ENCODE measurements at places on chromosomes 3 and 15. TPM values are rescaled to one million over a fixed set of nuclear protein-coding genes. Genes with fewer than 3 reads are reported as not detected.
A peak's percentile ranks its signal among the peaks of the same experiment; 100 is the strongest.

DNA sequence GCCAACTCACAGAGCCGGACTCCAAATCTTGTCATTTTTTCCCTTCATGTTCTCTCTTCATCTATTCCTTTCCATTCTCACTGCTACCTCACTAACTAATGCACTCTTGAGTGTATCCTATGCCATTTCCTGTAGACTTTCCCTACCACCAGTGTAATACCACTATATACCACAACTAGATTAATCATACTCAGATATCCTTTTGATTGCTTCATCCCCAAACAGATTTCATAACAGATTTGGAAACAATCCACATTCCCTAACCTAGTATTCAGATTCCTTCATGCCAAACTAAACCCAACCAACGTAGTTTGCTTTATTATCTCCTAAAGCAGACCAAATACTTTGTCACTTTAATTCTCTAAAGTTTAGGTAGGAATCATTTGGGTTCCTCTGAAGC is 2.6 kb upstream of the PLOD2 start:
- H3K4me3 ChIP-seq = no peak overlapping the region
- peaks cover 54% of the 10 kb centered on the region for H3K4me1 ChIP-seq
- no peak for DNase-seq
- H3K27me3 ChIP-seq = no peaks in the 10 kb centered on the region
- no peaks in the 10 kb centered on the region for H3K36me3 ChIP-seq

Gene HRG
- not detected for total RNA-seq

GRCh38 chr3:12932347-12932746 is 91.0 kb upstream of the RPL32 start:
- H3K4me1 ChIP-seq = no peaks in the 10 kb centered on the region
- no peak for DNase-seq
- H3K36me3 ChIP-seq = peaks cover 59% of the 10 kb centered on the region
- no peaks in the 10 kb centered on the region for H3K27me3 ChIP-seq

GRCh38 chr3:64444490-64445108 is 219.3 kb upstream of the PRICKLE2 start:
- H3K27ac ChIP-seq = no peak overlapping the region
- no peaks in the 10 kb centered on the region for H3K4me1 ChIP-seq
- no peak overlapping the region for H3K4me3 ChIP-seq
- H3K27me3 ChIP-seq = peaks cover 47% of the 10 kb centered on the region
- H3K36me3 ChIP-seq = no peaks in the 10 kb centered on the region

DNA sequence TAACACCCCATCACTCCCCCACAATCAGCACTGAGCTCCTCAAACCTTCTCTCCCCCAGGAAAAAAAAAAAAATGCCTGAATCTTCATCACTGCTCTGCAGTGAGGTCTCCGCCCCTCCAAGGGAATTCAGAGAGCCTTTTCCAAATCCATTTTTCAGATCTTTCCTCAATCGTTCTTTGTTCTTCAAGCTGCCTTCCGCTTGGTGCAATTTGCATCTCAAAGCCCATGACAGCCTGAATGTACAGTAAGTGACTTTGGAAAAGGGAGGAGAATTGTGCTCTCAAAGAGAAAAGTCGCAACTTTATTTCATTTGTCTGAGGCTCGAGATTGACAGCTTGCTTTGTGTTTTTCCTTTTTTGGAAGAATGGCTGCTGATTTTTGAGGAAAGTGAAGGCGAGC is 75.0 kb downstream of the CORO2B start:
- no peak for DNase-seq
- no peaks in the 10 kb centered on the region for H3K4me1 ChIP-seq
- H3K4me3 ChIP-seq = no peak overlapping the region
- H3K36me3 ChIP-seq = no peaks in the 10 kb centered on the region
- H3K27me3 ChIP-seq = peaks cover 23% of the 10 kb centered on the region

GRCh38 chr3:37763309-37763708 is 98.4 kb upstream of the CTDSPL start:
- no peaks in the 10 kb centered on the region for H3K36me3 ChIP-seq
- H3K27ac ChIP-seq = no peak overlapping the region
- no peak overlapping the region for H3K4me3 ChIP-seq
- DNase-seq = no peak

Gene SYNPR
- not detected for total RNA-seq

Gene PLOD2
- total RNA-seq = 65.4 TPM

GRCh38 chr15:70853973-70854665 is at the start of gene LARP6:
TSS of gene LARP6 (minus strand) at chr15:70854157. CDS start at chr15:70854088, 69 bp downstream.
- no peak for DNase-seq
- no peaks in the 10 kb centered on the region for H3K36me3 ChIP-seq
- H3K4me3 ChIP-seq = peak within 1 kb of the TSS; percentile 60

Gene GABRG3
- total RNA-seq = not detected
